Tibial nerve (tissue), 4 donors: ENCODE measurements at places on chromosomes 12 and 14. TPM values are rescaled to one million over a fixed set of nuclear protein-coding genes. Genes with fewer than 3 reads are reported as not detected.

The DLGAP5 gene
- not detected for total RNA-seq

The SCN8A gene
- 3.3 TPM for total RNA-seq

The FSCB gene
- 2.2 TPM for total RNA-seq

The SERPINA12 gene
- not detected for total RNA-seq

The TCTN2 gene
- total RNA-seq, result 20.0 TPM

The SPTLC2 gene
- total RNA-seq, result 28.6 TPM

DNA sequence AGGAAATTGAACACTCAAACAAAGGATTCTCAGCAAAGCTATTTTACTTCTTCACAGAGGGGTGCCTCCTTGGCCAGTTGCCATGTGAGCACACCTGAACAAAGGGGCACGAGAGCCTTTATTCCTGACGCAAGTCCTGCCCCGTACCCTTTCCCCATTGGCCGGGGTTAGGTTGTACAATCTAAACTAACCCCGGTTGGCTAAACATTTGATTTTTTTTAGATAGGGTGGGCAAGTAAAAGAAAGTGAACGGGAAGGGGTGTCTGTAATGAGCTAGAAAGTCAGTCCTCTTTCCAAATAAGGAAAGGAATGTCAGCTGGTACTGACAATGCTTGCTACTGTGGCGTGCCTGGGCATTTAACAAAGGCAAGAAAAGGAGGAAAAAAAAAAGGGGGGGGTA, 135.5 kb upstream of the CDKN3 start:
- DNase-seq, result no peak

DNA sequence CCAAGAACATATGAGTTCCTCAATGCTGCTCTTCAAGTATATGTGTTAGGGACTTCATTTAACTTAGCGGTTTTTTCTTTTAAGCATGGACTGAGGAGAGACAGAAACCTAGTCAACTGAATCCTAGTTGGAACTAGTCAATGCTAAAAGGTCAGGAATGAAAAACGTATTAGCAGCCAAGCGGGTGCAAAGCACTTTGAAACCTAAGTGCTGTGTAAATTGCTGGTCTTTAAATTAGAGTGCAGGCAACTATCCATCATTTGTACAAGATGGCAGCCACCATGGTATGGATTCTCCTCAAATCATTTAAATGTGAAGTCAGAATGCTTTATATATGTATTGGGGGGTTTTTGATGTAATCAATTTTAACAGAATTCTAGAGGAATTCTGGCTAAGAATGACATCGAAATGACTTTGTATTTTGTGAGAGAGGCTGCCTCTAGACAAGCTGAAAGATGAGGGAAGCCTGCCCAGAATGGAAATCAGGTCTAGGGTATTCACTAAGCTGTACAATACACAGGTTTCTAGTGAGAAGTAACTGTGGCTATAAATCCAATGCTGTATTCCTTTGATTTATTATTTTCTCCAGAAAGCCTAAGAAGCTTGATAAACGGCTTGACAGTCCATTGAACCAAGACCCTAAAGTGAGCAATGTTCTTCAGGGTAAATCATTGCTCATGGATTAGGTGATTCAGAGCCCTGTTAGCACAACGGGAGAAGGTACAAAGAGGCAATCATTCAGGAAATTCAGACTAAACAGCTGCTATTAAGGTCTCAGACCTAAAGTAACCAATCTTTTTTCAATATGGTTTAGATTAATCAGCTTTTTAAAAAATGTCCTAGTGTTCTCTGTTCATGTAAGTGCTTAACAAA, 198.8 kb downstream of the ANO2 start:
- DNase-seq, result no peak

DNA sequence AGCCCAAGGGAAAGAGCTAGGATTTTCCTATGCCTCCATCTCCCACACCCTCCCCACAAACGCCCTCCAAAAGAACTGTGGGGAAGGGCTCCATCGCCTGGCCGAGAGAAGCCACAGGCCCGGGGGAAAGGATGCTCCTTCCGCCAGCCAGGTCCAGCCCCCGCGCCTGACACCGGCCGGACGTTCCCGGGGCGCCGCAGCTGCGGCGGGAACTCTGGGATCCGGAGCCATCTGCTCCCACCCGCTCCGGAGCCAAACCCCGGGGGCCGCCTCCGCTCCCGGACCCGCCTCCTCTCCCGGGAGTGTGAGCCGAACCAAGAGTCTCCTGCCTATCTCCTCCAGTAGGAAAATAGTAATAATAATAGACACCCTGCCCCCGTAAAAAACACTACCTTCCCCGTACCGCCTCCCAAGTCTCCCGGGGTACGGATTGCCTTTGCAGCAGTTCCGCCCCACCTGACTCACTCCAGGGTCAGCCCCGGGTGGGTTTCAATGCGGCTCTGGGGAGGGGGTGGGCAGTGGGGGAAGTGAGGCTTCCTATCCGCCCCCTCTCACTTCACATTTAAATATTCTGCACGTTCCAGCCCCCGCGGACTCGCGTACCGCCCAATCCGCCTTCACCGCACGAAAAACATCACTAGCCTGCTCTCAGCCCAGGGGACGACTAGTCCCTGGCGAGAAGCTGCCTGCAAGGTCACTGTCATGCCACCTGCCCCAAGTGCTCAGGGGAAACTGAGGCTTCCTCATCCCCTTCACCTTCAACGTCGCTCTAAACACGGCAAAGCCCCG, 2.4 kb downstream of the AGAP2 start:
- no peak for DNase-seq

DNA sequence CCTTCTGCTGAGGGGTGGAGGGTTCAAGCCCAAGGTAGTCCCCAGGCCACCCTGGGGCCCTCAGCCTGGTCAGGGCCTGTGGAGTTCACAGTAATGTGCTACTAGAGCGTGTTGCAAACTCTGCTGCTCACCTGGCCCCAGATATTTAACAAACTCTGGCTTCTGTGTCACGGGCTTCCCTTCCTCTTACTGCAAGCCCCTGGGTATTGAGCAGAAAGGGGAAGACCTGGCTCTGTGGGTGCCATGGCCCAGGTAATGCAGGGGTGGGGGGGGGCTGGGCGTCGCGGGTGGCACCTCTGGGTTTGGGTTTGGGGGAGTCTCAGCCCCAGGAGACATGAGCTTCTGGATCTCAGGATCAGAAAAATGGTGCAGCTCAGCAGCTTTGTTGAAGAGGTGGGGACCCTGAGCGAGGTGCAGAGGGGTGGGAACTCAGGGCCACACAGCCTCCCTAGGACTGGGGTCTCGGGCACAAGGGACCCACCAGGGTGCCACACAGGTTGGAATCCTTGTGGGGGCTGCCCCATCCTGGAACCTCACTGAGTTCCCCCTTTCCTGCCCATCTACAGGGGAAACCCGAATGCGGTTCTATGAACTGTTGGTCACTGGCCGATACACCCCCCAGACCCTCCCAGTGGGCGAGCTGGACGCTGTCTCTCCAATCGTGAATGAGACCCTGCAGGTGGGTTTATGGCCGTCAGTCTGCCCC, 4.0 kb downstream of the SETD1B start:
- DNase-seq, result no peak

DNA sequence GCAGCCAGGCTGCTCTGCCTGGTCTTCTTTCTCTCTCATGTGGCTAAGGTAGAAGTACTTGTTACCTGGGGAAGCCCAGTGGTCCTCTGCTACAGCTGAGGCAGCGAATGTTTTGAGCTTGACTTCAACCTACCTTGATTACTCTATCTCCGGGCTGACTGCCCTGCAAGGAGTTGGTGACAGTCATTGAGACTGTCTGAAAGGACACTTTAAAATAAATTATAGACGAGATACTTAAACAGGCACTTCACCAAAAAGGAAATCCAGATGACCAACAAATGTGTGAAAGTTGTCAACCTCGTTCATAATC, 474 bp upstream of the CIT start:
- no peak for DNase-seq

GRCh38 chr12:56886319-56886718, 47.9 kb downstream of the SDR9C7 start:
- no peak for DNase-seq

- no peak for DNase-seq
Observed at GRCh38 chr14:67889455-67889854, 69.9 kb downstream of the RAD51B start.

DNA sequence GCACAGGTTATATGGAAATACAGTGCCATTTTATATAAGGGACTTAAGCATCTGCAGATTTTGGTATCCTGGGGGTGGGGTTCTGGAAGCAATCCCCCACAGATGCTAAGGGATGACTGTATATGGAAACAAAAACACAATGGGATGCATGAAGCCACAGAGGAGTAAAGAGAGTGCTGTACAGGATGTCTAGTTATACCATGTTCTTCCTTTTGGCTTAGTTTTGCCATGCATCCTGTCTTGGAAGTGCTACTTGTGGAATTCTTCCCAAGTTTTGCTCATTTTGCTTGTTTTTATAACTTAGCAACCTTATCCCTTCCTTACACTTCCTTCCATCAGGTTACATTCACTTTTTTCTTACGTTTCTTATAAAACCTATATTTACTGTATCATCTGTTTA, 55.6 kb downstream of the TRMT5 start:
- DNase-seq, result no peak

- DNase-seq, result no peak
Observed at GRCh38 chr12:109114644-109115043, 1.7 kb upstream of the ACACB start.

GRCh38 chr12:64403707-64404469, at the start of gene XPOT:
Gene XPOT, plus strand, starts transcription at chr12:64404392. Its CDS starts 5,644 bp downstream, at chr12:64410036.
- DNase-seq, result peak; percentile 85

DNA sequence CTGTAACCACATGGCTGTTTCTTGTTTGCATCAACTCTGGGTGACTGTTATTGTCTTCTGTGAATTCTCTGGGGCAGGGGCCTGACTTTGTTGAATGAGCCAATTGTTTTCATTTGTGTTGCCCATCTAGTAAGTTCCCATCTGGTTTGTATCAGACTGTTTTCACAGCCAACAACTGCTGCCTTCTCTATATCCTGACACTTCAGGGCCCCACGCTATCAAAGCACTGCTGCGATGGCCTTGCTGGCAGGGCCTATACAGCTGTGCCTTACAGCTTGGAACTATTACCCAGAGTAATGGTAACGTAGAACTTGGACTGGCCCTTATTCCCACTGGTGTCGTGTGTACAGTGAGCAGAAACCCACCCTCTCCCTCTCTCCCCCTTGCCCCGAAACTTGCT, 104.3 kb upstream of the DACT1 start:
- DNase-seq, result no peak

DNA sequence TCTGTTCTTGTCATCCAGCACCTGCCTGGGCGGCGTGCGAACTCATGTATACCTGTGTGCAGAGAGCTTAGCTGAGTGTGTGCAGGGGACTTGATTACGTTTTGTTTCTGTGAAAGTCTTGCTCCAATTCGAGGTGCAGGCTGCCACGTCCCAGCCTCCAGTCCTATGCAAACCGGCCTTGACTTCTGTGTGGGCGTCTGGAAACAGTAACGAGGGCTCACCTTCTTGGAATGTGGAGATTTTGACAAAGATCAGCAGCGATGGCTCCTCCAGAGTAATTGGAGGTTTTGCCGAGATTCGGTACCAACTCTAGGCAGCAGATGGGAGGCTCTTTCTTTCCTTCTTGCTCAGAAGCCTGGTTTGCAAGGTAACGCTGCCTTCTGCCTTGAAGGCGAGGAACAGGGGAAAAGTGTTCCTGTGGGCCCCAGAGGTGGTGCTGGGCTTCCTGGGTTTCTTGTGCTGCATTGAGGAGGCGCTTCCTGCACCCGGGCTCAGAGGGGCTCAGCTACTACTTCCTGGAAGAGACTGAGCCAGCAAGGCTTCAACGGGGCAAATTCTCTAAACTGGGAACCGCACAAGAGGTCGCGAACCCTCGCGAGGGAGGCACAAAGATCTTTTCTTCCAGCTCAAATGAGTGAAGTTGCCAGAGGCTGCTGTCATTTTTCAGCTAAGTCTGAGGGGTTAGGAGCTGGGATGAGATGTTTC, 249.0 kb downstream of the AACS start:
- no peak for DNase-seq

DNA sequence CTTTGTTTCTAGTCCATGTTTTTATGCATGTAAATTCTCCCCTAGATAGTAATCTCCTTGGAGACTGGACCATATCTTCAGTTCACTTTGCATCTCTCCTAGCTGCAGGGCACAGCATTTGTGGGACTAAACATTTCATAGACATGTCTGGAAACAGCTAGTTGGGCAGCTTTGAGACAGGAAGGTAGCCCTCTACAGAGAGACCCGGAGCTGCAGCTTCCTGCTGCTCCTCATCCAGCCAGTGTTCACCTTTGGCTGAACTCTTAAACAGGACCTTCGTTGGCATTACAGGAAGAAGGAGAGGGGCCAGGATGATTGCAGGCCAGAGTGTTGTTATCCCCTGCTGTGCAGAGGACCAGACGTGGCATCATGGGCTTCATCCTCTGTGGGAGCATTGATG, 52.9 kb downstream of the GNS start:
- DNase-seq, result no peak

- no peak for DNase-seq
Observed at GRCh38 chr14:99352688-99353280, 80.8 kb upstream of the BCL11B start.

DNA sequence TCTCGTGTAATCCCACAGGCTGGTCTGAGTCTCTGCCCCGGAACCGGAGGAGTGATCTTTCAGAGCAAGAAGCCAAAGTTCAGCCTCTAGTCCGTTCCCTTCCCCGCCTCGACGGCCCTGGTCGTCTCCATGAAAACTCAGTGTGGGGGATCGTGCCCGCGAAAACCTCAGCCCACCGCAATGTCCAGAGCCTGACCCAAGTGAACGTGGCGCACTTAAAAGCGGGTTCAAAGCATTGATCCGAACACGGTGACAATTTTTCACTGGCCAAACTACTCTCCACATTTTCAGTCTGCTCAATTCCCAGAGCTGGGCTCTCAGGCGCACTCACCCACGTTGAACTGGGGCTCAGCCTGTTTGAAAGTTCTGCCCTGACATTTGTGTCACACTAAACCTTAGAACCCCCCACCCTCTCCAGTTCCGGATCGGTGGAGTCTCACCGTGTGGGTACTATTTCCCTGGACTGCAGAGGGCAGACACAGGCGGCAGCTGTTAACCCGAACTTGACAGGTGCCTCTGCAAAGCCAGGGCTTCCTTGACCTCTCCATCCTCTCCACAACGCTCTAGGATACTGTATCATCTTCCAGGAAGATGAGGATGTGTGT, 886 bp upstream of the PRICKLE1 start:
- DNase-seq, result no peak

GRCh38 chr12:18837025-18837424, 99.1 kb downstream of the CAPZA3 start:
- DNase-seq, result no peak

- DNase-seq, result no peak
Observed at GRCh38 chr14:90795744-90796143, 20.5 kb downstream of the TTC7B start.
